ENCODE measurements at places on chromosomes 12 and 14.

- no peak for DNase-seq
Observed at GRCh38 chr12:57765003-57765697, 1.7 kb downstream of the CYP27B1 start.

- no peak for DNase-seq
Observed at GRCh38 chr12:62882140-62882539, 52.8 kb downstream of the PPM1H start.

DNA sequence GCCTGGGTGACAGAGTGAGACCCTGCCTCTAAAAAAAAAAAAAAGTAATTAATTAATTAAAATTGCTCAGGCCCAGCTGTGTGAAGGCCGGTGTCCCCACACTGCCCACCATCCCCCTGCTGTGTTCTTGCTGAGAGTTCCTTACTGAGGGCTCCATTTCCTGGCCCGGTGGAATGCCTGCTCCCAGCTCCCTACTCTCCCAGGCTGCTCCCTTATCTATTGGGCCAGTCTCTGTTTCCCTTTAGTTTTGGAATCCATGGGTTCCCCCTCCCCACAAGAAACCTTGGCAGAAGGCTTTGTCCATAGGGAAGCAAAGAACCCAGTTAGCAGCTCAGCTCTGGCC lies 19.0 kb downstream of the MLXIP start:
- DNase-seq = no peak

- no peak for DNase-seq
Observed at GRCh38 chr12:4044736-4045730, 171.8 kb upstream of the PARP11 start.

- DNase-seq = no peak
Observed at GRCh38 chr14:79293482-79294177, 917.7 kb downstream of the DIO2 start.

- no peak for DNase-seq
Observed at GRCh38 chr12:50637870-50638481, 125.9 kb upstream of the ATF1 start.

DNA sequence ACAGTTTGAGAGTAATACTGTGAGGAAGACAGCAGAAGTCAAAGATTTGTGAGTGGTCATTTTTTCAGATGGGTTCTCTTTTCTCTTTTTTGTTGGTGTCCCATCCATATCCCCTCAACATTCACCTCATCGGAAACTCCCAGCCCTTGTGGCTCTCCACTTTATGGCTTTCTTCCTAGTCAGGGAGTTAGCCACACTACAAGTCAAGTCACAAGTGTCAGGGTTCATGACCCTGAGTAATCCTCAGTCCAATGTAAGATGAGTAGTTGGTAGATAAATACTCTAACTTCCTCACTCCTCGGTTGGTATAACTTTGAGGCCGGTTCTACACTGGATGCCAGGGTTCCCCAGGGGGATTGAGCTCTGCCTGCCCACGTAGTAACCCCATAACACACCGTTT lies 41.4 kb downstream of the PTGER2 start:
- no peak for DNase-seq

GRCh38 chr12:105030820-105031807 lies 45.0 kb downstream of the NOPCHAP1 start:
- no peak for DNase-seq

DNA sequence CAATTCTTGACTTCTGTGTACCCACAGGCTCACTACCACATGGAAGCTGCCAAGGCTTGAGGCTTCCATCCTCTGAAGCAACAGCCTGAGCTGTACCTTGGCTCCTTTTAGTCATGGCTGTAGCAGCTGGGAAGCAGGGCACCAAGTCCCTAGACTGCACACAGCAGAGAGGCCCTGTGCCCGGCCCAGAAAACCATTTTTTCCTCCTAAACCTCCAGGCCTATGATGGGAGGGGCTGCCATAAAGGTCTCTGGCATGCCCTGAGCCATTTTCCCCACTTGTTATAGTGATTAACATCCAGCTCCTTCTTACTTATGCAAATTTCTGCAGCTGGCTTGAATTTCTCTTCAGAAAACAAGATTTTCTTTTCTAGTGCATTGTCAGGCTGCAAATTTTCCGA lies 121.8 kb downstream of the RPS6KA5 start:
- DNase-seq = no peak

- DNase-seq = no peak
Observed at GRCh38 chr12:45655743-45656142, 73.8 kb upstream of the ARID2 start.

- no peak for DNase-seq
Observed at GRCh38 chr12:56632701-56633467, 2.8 kb upstream of the BAZ2A start.

DNA sequence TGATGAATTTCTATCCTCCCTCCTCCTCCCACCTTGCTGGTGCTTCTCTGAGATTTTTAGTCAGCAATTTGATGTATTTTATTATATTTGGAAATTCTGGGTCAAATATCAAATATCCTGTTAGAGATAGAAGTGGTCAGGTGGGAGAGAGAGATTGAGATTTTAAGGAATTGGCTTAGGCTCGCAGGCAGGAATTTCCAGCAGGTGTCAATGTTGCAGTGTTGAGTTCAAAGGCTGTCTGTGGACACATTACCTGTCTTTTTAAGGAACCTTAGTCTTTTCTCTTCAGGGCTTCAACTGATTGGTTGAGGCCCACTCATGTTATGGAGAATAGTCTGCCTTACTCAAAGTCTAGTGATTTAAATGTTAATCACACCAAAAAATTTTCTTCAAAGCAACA lies 457.3 kb downstream of the FLRT2 start:
- DNase-seq = no peak

- no peak for DNase-seq
Observed at GRCh38 chr14:60723907-60724618, at the start of gene SIX4. TSS of gene SIX4 (minus strand) at chr14:60724351. CDS start at chr14:60724074, 277 bp downstream.

DNA sequence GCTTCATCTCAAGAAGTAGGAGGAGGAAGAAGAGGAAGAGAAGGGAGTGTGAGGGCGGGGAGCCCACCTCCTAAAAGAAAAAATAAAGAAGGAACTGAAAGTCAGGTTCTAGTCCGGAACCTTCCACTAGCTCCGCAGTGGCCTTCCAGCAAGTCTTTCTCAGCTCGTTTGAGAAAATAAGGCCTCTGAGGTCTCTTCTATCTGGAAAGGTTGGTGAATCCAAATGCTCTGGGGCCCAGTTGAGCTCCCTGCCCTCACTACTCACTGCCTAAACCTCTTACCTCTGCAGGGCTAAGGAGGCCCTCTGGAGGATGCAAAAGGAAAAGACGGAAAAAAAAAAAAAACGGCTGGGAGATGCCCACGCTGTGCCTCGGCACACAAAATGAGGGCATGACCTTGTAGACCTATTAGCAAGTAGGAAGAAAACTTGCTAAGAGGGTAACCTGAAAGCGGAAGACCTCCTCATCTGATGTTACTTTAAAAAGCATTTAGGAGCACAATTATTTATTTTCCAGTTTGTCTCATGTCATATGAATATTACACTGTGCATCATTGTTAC lies 35.9 kb downstream of the FBLN5 start:
- no peak for DNase-seq

DNA sequence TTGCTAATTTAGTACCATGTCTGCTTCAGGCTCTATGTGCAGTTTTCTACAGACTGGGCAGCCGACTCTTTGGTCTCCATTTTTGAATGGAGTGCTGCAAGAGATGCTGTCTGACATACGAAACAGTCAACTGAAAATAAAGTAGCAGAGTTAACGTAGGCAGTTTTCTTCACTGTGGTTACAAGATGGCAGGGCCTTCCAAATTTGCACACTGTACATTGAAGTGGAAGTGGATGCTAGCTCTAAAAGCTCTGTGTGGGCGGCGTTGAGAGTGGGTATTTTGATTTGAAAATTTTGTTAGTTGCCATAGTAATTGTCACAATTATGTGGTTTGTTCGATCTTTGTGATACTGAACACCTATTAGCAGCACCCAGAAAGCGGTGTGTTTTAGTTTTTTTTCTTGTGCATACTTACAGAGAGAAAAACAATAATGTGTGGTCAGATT lies 154.9 kb upstream of the ATP2B1 start:
- no peak for DNase-seq

Measured in esophagus squamous epithelium (tissue), 5 donors.